ENCODE measurements at places on chromosomes 2 and 18.

- peak overlapping the region; percentile 90 for H3K27ac ChIP-seq
- no peak overlapping the region for H3K4me3 ChIP-seq
- peaks cover 9% of the 10 kb centered on the region for H3K4me1 ChIP-seq
- H3K27me3 ChIP-seq, result no peaks in the 10 kb centered on the region
Observed at GRCh38 chr2:238597638-238598528, 171.2 kb downstream of the ASB1 start.

- DNase-seq, result no peak
- H3K4me3 ChIP-seq, result no peak overlapping the region
- no peaks in the 10 kb centered on the region for H3K27me3 ChIP-seq
- H3K27ac ChIP-seq, result no peak overlapping the region
Observed at GRCh38 chr18:67281746-67282145, 234.8 kb downstream of the DSEL start.

- H3K4me1 ChIP-seq, result no peaks in the 10 kb centered on the region
- DNase-seq, result no peak
- H3K36me3 ChIP-seq, result no peaks in the 10 kb centered on the region
- H3K4me3 ChIP-seq, result no peak overlapping the region
- no peak overlapping the region for H3K27ac ChIP-seq
Observed at GRCh38 chr2:184644685-184645084, 46.4 kb downstream of the ZNF804A start.

GRCh38 chr2:98902209-98903063 is 33.6 kb downstream of the CRACDL start:
- no peaks in the 10 kb centered on the region for H3K36me3 ChIP-seq
- no peak overlapping the region for H3K4me3 ChIP-seq
- H3K27ac ChIP-seq, result no peak overlapping the region
- H3K27me3 ChIP-seq, result no peaks in the 10 kb centered on the region
- no peaks in the 10 kb centered on the region for H3K4me1 ChIP-seq

- H3K36me3 ChIP-seq, result no peaks in the 10 kb centered on the region
- H3K4me3 ChIP-seq, result no peak overlapping the region
- H3K27me3 ChIP-seq, result no peaks in the 10 kb centered on the region
- no peaks in the 10 kb centered on the region for H3K4me1 ChIP-seq
- no peak overlapping the region for H3K27ac ChIP-seq
- DNase-seq, result no peak
Observed at GRCh38 chr2:108835040-108835439, 48.5 kb downstream of the CCDC138 start.

DNA sequence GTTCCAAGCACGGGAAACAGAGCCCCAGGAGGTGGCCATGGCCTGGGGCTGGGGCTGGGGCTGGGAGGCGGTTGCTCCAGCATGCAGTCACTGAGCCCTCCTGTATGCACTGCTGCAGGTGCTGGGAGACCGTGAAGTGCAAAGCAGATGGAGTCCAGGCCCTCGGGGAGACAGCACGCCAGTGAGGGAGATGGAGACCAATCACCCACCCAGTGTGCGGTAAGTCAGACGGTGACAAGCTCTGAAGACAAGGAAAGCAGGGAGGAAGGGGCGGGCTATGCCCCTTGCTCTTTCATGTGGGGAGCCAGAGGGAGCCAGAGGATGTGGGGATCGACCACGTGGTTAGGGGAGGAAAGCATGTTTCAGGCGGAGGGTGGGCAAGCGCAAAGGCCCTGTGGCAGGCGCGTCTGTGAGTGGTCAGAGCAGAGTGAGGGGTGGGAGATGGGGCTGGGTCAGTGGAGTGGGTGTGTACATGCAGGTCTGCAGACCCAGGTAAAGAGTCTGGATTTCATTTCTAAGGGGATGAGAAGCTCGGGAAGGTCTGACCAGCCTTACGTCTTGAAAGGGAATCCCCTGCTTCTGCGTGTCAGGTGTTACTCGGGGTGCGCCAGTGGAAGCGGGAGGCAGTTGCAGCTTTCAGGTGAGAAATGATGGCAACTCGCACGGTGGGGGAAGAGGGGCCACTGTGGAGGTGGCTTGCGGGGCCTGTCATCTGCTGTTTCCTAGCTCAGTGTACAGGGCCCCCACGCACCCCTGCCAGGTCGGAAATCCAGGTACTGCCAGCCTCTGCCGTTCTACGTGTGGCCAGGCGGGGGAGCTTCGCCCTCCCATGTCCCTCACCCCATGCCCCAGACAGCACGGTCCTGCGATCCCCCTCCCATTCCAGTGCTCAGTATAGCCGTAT is 19.4 kb downstream of the RRM2 start:
- no peak overlapping the region for H3K27ac ChIP-seq
- no peaks in the 10 kb centered on the region for H3K36me3 ChIP-seq
- DNase-seq, result no peak

DNA sequence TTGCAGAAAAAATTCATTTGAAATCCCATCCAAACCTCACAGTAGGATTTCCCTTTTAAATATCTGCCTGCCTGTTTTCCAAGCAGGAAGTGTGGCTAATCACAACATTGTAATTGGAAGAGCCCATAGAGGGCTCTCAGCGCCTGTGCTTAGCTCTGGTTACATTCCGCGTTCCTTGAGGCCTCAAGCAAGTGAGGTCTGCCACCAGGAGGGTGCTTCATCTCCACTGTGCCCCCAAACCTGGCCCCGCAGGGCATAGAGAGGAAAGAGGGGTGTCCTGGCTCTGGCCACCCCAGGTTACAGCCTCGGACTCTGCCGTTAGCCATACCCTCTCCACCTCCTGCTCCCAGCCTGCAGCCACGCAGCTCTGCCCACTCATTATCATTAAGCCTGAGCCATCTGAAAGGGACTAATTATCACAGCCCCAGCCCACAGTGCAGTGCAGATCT is 214.8 kb downstream of the SP3 start:
- no peak for DNase-seq
- H3K36me3 ChIP-seq, result no peaks in the 10 kb centered on the region
- H3K4me1 ChIP-seq, result no peaks in the 10 kb centered on the region
- no peak overlapping the region for H3K27ac ChIP-seq

DNA sequence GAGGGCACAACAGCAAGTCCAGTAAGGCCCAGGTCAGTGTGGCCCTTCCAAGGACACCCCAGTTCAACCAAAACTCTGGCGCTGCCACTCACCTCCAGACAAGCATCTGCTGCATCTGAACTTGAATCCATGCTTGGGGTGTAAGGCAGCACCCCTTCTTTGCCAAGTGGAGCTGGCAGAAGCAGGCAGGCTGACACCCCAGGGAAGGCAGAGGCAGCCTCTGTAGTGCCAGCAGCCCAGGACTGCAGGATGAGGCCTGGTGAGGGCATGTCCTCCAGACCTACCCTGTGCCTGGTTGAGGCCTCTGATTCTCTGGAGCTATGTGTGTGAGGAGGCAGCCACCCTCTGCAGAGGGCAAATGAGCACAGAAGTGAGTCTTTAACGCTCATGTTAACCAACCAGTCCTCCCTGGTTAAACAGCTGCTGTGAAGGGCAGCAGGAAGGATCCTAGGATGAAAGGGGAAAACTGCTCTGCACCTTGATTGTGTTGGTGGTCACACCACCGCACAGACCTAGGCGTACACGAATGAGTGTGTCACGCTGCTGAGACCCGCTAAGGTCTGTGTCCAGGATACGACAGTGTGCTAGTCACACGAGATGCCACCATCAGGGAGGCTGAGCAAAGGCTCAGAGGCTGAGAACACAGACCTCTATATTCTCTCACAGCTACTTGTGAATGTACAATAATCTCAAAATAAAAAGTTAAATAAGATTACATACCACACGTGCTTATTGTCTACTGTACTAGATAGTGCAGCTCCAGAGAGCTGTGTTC is 2.2 kb downstream of the PARD6G start:
- H3K4me1 ChIP-seq, result no peaks in the 10 kb centered on the region
- peak overlapping the region; percentile 71 for H3K27ac ChIP-seq
- H3K27me3 ChIP-seq, result no peaks in the 10 kb centered on the region
- H3K36me3 ChIP-seq, result no peaks in the 10 kb centered on the region
- no peak for DNase-seq

DNA sequence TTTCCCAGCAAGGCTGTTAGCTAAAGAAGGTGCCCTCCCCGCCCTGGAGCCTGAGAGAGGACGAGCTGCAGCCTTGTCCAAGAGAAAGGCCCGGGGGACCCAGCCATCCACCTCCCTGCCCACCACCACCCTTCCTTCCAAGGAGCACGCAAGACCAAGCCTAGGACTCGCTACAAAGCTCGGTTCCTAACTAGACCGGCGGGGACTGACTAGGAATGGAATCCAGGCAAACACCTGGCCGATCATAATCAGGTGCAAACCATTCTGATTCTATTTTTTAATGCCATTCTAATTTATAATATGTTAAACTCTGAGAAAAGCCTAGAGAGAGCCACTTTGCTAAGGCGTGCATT is 19.7 kb upstream of the TUBB6 start:
- peaks cover 5% of the 10 kb centered on the region for H3K4me1 ChIP-seq
- peak overlapping the region; percentile 65 for H3K27ac ChIP-seq
- H3K36me3 ChIP-seq, result no peaks in the 10 kb centered on the region

DNA sequence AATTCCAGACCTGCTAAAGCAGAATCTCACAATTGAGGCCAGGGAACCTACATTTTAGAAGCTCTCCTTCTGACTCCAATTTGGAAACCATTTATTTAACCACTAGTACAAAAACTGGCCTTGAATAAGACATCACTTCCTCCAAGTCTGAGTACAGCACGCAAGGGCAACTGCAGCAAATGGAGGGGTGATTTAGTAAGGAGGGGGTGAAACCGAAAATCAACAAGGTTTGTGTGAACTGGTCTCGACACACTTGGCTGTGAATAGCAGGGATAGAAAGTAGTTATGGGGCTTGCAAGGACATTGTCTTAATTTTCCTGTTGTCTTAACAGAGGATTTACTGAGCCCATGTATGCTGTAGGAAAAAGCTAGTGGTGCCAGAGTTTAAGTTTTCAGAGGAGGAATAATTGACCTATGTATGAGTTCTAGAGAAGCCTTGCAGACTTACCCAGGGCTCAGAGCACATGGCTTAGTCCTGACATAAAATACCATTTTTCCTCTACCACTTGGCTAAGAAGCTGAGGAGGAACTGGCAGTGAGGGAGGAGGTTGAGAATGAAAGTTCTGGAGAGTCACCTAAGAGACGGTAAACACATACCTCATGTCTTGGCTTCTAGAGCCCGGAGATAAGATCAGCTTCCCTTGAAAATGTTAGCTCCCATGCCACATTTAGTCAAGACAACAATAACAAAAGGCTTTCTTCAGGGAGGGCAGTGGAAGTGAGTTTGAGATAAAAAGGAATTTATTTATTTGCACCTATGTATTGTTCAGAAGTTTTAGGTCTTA is 114.8 kb downstream of the SMAD2 start:
- DNase-seq, result peak; percentile 32
- H3K36me3 ChIP-seq, result no peaks in the 10 kb centered on the region
- no peak overlapping the region for H3K4me3 ChIP-seq
- H3K27ac ChIP-seq, result peak overlapping the region; percentile 29
- H3K27me3 ChIP-seq, result no peaks in the 10 kb centered on the region

GRCh38 chr2:195613922-195614321 is 43.1 kb upstream of the SLC39A10 start:
- no peak overlapping the region for H3K27ac ChIP-seq
- H3K4me3 ChIP-seq, result no peak overlapping the region
- DNase-seq, result no peak
- H3K27me3 ChIP-seq, result no peaks in the 10 kb centered on the region

GRCh38 chr2:133249362-133249761 is 318.9 kb downstream of the NCKAP5 start:
- H3K36me3 ChIP-seq, result no peaks in the 10 kb centered on the region
- no peak for DNase-seq
- no peaks in the 10 kb centered on the region for H3K4me1 ChIP-seq
- no peak overlapping the region for H3K27ac ChIP-seq

DNA sequence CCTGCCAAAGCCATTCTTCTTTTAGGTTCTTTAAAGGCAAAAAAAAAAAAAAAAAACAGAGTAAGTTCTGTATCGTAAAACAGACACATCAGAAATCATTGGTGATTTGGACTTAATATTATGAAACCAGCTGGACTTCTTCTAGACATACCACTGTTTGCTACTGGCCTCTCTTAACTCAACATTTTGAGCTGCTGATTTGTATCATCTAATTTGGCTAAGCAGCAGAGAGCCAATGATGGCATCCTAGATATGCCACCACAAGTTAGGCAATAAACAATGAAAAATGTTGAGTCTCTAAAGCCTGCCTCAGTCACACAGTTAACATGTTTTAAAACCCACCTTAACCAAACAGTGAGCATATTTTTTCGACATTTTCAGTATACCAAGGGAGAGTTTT is 1034.3 kb upstream of the NXPH2 start:
- no peaks in the 10 kb centered on the region for H3K36me3 ChIP-seq
- no peaks in the 10 kb centered on the region for H3K27me3 ChIP-seq
- no peak for DNase-seq
- no peaks in the 10 kb centered on the region for H3K4me1 ChIP-seq

GRCh38 chr2:50727636-50728339 is 304.1 kb downstream of the NRXN1 start:
- no peak overlapping the region for H3K4me3 ChIP-seq
- H3K36me3 ChIP-seq, result no peaks in the 10 kb centered on the region
- no peak overlapping the region for H3K27ac ChIP-seq
- H3K27me3 ChIP-seq, result no peaks in the 10 kb centered on the region

DNA sequence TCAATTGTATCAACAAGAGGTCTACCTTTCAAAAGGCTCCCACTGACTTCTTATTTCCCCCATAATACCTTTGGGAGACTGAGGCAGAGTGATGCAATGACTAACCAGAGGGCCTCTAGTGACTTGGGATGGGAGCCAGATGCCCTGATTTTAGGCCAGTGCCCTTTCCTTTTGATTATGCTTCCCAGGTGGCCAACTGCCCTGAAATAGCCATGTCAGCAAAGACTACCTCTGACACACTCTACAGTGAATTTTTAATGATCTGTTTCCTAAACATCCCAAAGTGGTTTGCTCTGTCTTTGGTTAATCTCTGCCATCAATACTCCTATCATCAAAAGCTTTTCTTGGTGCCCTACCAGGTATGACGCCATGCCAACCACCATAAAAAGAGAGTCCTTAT is 65.9 kb upstream of the ZFP36L2 start:
- no peaks in the 10 kb centered on the region for H3K36me3 ChIP-seq
- DNase-seq, result no peak
- H3K27me3 ChIP-seq, result no peaks in the 10 kb centered on the region

GRCh38 chr18:21894619-21895367 is 154.2 kb downstream of the MIB1 start:
- DNase-seq, result no peak
- no peak overlapping the region for H3K4me3 ChIP-seq
- H3K36me3 ChIP-seq, result no peaks in the 10 kb centered on the region
- H3K4me1 ChIP-seq, result no peaks in the 10 kb centered on the region
- no peaks in the 10 kb centered on the region for H3K27me3 ChIP-seq

DNA sequence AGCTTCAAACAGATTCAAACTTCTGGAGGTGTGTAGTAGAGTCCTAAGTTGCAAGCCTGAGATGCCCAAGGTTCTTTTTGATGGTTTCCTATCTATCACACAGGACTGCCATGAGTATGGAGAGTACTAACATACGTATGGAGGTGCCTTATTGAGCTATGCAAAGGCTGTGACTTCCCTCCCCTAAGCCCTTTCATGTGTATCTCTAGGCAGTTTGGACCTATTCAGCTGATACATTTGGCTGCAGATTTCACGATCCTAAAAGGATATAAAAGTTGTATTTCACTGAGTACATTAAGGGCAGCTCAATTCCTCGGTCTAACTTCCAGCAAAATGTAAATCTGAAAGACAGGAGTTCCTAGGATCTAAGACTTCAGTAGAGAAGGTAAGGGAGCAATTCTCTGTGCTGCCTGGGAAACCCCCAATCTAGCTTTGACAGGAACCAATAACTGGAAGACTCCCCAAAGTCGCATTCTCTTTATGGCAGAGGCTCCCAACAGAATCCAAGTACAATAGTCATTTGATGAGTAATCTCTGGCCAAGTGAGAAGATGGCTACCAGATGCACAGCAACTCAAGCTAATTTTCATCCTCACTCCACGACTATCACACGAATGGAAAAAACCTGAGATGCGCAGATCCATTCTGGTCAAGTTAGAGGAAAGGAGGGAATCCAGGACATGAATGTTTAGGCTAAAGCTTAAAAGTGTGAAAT is 83.8 kb downstream of the ATL2 start:
- no peak overlapping the region for H3K27ac ChIP-seq
- H3K36me3 ChIP-seq, result peaks cover 5% of the 10 kb centered on the region
- H3K4me3 ChIP-seq, result no peak overlapping the region

All from breast epithelium (tissue), 4 donors.